Astrocyte of the spinal cord (primary cell): ENCODE measurements at places on chromosomes 5 and 9.

DNA sequence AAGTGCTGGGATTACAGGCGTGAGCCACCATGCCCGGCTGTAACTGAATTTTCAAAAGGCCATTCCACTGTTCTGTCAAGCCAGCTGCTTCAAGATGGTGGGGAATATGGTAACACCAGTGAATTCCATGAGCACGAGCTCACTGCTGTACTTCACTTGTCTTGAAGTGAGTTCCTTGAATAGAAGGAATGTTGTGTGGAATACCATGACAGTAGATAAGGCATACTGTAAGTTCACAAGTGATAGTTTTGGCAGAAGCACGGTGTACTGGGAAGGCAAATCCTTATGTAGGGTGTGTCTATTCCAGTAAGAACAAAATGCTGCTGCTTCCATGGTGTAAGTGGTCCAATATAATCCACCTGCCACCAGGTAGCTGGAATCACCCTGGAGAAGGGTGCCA lies 6.6 kb upstream of the PRXL2C start:
- peak; percentile 13 for DNase-seq

DNA sequence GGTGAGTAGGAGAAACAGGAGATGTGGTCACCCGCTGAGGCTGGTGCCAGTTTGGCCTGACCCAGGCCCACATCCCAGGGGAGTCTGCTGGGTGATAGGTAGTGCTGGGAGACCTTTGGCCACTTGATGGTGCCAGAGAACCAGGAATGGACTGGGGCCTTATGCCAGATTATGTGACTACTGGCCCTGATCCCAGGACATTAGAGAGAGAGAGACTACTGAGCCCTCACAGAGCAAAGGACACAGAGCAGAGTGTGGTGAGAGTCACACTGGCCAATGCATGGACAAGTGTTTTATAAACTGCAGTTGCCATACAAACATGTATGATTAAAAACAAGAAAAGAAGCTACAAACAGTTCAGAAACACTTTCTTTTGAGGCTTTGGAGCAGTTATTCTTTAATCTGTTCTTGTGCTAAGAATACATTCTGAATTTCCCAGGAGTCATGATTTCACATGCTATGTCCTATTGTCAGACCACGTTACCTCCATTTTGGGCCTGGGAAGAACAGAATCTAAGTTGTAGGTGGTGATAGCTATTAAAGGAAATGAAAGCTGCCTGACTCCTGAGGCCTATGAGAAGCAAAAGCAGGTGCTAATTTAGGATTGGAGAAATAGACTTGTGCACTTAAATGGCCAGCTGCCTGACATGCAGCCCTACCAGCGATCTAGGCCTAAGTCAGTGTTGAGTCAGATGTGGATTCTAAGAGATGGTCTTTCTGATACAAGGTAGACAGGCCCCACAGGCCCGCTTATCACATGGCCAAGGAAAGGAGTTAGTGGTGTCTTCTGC lies 32.6 kb upstream of the TMOD1 start:
- peak; percentile 69 for DNase-seq

GRCh38 chr9:127347831-127348776 lies 48.9 kb upstream of the SLC2A8 start:
- DNase-seq, result peak; percentile 73

GRCh38 chr9:119963798-119964372 lies 594.6 kb upstream of the BRINP1 start:
- DNase-seq, result peak; percentile 89

- no peak for DNase-seq
Measured at GRCh38 chr5:116964438-116964837, 389.8 kb upstream of the SEMA6A start.

DNA sequence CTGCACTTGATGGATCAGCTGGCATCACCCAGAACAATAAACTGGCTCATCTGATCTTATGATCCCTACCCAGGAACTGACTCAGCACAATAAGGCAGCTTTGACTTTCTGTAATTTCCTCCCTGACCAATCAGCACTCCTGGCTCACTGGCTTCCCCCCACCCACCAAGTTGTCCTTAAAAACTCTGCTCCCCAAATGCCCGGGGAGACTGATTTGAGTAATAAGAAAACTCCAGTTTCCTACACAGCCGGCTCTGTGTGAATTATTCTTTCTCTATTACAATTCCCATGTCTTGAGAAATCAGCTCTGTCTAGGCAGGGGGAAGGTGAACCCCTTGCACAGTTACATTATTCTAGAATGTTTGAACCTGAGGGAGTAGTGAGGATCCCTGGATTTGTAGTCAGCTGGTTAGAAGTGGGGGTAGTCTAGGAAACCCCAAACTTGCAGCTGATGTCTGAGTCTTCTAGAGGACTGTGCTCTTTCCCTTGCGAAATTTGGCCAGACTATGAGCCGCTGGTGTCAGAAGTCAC lies 111.7 kb upstream of the NEK6 start:
- DNase-seq, result no peak

DNA sequence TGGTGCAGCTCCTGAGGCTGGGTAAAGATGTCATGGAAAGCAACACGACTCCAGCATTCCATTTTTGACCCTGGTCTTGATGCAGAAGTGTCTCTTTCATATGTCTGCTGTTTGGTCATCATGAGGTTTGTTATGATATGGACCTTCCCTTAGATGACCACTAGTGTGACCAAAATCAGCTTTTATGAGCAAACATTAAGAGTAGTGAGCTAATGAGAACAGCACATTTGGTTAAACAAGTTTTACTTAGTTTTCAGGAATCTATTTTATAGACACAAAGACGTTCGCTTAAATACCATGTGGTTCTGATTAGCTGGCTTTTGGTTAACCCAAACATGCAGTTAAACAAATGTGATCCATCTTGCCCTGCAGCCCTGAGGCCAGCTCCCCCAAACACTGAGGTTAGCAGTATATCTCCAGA lies 56.7 kb upstream of the ACTBL2 start:
- peak; percentile 42 for DNase-seq

GRCh38 chr9:69380811-69381210 lies 55.8 kb downstream of the ENTREP1 start:
- DNase-seq, result peak; percentile 23

- peak; percentile 61 for DNase-seq
Measured at GRCh38 chr5:143041972-143042770, 272.0 kb downstream of the ARHGAP26 start.

DNA sequence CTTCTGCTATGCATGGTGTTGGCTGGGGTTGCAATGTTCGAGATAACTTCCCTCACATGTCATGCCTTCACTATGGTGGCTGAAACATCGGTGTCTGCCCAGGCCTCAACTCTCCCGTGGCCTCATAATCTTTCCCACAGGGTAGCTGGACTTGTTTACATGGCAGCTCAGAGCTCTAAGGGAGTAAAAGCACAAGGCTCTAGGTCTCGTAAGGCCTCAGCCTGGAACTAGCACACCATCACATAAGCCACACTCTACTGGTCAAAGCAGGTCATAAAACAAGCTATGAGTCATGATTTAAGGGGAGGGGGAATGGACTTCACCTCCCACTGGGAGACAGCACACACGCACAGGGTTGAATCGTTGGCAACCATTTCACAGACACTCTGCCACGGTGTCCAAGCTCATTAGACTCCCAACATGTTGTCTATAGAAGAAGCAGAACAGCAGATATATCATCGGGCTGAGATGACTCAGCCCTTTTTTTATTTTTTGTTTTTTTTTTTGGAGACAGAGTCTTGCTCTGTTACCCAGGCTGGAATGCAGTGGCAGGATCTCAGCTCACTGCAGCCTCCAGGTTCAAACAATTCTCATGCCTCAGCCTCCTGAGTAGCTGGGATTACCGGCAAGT lies 66.8 kb upstream of the IL17B start:
- DNase-seq, result peak; percentile 98

DNA sequence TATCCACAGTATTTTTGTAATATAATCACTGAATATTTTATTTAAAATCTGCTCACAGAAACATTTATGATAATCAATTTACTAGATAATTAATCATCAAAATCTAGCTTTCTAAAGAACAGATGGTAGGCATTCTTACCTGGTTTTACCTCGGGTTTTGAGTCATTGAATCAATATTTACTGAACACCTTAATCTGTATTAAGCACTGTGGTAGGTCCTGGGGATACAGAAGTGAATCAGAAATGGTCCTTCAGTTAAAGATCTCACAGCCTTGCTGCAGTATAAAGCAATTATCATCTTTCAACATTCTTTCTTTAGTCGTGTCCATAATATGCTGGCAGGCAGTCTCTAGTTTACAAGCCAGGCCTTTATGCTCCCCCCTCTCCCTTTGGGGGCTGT lies 2.0 kb upstream of the MEIKIN start:
- no peak for DNase-seq

DNA sequence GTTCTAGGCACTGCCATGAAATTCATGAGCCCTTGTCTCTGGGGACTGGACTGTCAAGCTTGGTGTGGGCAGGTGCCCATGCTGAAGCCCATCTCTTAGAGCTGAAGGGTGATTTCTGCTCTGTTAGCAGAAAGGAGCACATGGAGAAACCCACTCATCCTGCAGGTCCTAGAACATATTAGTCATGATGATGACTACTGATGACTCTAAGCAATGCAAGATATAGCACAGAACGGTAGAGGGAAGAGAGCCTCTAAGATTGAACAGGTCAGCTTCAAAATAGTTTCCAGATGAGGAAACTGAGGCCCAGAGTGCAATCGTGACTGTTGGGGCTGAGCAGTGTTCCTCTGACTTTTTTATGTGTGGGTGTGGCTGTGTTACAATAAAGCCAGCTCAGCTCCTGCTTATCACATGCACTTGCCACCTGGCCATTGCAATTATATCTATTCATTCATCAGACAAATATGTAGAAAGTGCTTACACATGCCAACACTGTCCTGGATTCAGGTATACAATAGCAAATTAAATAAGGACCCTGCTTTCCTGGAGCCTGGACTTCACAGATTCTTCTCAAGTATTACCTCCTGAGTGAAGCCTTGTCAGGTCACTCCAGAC lies 140.2 kb upstream of the BRINP1 start:
- DNase-seq, result no peak

GRCh38 chr9:136244122-136244968 lies 1.3 kb downstream of the QSOX2 start:
- no peak for DNase-seq

GRCh38 chr9:91043811-91044175 lies 242.2 kb downstream of the SYK start:
- no peak for DNase-seq

DNA sequence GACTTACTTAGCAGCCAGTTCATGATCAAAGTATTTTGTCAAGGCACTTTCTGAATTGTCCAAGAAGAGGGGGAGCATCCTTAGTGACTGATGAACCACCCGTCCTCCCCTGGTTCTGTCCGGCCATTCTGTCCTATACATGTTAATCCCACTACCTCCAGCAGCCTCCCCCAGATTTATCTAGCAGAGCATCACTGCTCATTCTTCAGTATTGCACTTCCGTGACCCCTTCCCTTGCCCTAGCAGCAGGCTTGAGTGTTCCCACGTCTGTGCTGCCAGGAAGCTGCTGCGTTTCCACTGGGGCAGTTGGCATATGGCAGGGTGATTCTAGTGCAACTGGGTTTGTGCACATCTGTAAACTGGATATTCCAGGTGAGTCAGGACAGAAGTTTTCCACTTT lies 4.5 kb downstream of the GLDC start:
- no peak for DNase-seq

- no peak for DNase-seq
Measured at GRCh38 chr5:139795074-139796001, at the start of gene PSD2. TSS of gene PSD2 (plus strand) at chr5:139795808. CDS start at chr5:139809441, 13,633 bp downstream.

GRCh38 chr5:1315709-1316587 lies 21.1 kb upstream of the TERT start:
- DNase-seq, result peak; percentile 2

DNA sequence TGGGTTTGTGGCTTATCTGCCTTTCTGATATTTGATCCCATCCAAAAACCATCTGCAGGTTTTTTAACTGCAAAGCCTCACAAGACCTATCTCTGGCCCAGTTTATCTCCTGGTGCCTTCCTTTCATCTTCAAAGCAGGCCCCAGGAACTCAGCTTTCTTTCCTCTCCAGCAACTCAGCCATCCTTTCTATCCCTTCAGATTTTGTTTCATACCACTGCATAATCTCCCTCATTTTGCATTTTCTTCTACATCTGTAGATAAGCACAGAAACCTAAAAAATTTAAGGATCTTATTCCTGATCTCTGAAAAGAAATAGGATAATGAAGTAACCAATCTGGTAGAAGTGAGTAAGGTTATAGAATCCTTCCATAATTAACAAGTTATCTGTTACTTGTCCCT lies 19.5 kb upstream of the ERCC6L2 start:
- no peak for DNase-seq

DNA sequence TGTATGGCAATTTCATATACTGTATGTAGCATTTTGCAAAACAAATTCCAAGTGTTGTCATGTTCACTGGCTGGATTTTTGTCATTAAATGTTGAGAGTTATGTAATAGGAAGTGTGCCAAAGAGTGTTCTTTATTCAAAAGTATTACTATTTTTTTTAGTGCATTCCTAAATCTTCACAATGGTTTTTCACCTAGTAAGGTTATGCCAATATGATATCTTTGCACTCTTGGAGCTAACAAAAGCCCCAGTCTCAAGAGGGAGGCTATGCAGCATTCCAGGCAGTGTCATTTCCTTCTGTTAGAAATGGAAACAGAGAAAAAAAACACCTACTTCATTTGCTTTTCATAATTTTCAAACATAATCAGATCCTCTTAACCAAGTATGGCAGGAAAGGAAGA lies 5.1 kb upstream of the SSBP2 start:
- DNase-seq, result no peak

DNA sequence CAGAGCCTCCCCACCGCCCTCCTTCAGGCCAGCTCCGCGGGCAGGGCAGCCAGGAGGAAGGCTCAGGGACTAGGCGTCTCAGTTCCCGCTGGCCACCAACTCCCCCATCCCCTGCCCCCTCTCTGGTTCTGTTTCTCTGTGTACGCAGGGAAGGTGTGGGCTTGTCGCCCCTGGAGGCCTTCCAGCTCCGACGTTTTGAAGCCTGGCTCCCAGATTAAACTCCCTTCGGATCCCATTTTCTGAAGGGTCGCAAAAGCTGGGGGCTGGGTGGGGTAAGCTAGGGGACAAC lies 346 bp downstream of the ATOX1 start:
- no peak for DNase-seq

- DNase-seq, result peak; percentile 76
Measured at GRCh38 chr5:90968319-90968718, 409.7 kb downstream of the ADGRV1 start.

DNA sequence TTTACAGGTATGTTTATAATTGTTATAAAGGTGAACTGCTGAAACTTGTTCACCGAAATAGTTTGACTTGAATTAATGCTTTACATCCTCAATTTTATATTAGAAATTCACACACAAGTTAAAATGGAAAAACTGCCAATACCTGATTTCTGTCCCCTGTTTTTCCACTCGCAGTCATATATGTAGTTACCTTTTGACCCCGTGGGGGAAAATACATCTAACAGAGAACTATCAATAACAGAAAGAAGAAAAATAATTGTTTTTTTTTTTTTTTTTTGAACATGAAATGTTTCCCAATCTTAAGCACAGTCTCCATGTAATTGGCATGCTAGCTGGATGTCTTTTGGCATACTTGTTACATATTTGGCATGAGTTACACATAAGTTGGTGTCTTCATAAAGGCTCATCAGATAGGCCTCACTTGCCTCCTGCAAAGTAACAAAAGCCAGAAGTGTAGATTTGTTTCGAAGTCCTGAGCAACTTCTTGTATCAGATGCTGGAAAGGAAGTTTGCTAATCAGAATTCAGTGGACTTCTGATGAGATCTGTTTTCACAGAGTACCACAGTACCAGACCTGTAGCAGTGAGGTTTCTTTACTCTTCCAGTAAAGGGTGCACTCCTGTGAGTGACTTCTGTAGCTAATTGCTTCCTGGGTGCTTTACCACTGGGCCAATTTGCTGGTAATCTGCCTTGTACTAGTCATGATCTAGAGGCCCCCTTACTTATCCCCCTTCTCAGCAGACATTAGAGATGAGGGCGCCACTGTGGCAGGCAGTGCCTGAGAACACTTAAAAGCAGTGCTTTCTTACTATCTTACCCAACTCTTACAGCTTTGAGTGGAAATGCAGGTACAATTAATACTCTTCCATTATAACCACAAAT lies 36.2 kb upstream of the CXXC5 start:
- no peak for DNase-seq
